ENCODE measurements at places on chromosomes 4 and X.
A peak's percentile ranks its signal among the peaks of the same experiment; 100 is the strongest.

- peak; percentile 51 for DNase-seq
These were observed 113.4 kb downstream of the TBL1X start for GRCh38 chrX:9578083-9578779.

GRCh38 chr4:24968278-24968677 is 55.4 kb upstream of the CCDC149 start:
- no peak for DNase-seq

DNA sequence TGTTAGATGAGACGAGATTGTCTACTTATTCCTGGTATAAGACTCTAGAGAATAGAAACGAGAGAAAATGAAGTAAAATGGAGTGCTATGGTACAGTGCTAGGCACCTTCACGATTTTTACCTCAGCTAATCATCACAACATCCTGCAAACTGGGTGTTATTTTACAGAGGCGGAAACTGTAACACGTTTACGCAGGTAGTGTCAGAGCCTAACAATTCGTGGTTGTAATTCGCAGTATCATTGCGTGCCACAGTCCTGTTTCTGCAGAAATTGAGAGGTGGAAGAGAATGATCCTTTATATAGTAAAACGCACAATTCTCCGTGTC is 383 bp upstream of the TBC1D19 start:
- DNase-seq: no peak

DNA sequence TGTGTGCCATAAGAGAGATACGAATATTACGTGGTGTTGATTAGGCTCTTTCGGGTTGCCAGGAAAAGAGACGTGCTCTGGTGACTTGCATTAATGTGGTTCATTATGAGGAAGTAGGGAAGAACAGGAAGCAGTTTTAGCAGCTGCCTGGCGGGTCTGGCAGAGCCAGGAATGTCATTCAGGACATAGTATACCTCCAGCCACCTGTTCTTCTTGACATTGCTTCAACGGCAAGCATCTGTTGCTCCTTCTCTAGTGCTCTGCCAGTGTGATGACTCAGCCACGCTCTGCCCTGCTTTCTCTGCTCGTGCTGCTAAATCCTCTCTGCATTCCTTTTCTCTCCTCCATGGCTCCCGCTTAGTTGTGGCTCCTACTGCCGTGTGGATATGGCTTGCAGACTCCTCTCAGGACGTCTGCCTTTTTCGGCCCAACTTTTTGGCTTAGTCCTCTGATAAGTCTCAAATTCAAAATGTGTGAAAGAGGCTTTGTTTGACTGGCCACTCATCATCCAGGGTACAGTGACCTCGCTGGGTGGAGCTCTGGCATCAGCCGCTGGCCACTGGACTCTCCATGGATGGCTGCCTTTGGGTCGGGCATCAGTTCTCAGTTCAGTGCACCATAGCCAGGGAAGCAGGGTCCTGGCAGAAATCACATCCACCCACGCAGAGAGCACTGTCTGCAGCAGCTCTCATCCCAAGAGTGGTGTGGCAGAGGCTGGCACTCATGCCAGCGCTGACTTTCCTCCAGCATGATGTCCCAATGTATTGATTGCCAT is 89.3 kb upstream of the KLF3 start:
- DNase-seq: no peak

DNA sequence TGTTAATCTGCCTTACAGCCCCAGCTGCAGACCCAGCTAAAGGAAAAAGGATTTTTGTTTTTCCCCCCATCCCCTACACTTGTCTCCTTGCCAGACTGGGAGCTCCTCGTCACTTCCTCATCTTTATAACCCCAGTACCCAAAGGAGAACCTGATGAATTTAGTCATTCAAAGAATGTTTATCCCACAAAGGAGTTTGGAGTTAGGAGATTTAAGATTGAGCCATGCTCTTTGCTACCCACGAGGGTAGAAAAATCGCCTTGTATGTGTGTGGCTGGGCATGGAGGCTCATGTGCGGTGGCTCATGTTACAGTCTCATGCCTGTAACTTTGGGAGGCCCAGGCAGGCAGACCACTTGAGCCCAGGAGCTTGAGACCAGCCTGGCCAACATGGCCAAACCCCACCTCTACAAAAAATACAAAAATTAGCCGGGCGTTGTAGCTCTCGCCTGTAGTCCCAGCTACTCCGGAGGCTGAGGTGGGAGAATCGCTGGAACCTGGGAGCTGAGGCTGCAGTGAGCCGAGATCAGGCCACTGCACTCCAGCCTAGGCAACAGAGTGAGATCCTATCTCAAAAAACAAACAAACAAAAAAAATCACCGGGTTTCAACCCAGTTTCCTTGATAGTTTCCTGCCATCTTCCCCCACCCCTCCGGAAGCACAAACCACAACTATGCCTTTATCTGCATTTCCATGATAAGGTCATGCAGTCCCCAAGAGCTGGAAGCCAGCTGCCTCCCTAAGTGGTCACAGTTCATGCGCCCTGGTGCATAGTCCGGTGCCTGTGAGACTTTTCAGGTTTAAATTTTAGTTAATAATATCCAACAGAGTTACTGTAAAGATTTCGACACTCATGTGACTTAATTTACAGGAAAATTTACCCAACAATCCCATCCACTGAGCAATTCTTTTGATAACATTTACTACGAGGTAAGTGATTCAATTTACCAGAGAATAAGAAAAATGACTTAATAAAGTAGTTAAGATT is 1.5 kb downstream of the CFAP97 start:
- no peak for DNase-seq

DNA sequence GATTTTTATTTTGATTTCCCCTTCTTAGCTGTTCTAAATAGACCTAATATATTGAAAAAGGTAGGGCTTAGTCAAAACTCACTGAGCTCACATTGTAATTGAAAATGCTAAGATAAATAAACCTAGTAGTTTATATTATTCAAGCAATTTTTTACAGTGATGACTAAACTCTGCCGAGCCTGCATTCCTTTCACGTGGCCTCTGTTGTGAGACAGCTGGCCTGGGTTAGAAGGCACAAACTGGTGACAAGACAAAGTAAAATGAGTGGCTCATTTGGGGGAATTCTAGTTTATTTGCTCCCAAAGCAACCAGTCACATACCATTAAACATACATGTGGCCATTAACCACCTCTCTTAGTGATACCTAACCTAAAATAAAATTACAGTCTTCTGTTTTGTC is 169.4 kb upstream of the TEX13C start:
- DNase-seq: peak; percentile 12

DNA sequence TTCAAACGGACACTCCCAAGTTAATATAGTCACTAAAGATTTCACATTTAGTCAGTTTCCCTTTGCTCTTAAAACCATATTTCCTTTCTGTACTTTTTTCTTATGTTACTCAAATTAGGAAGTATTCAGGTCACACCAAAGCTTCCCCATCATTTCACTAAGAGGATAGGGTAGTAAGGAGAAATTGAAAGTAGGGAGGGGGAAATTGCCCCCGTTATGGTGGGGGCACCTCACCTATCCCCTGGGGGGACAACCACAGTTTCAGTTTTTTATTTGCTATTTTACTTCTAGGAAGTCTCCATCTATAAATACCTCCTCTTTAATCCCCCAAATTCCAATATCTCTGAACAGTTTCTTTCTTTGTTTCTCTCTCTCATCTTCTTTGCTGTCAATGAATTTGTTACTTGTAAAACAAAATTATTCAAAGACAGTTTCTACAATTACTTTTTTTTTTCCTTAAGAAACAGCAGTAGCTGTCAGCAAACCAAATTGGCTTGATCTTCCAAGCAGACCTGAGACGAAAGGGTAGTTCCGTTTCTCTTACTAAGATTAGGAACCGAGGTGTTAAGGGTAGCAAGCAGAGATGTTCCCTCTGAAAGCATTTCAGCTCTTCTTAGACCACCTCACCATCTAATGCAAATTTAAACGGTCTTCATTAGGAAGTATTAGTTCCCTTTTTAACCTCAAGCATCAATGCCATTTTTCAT is 160.2 kb upstream of the KLF3 start:
- no peak for DNase-seq

GRCh38 chr4:38855466-38855865 is 1.2 kb downstream of the TLR6 start:
- DNase-seq: no peak

DNA sequence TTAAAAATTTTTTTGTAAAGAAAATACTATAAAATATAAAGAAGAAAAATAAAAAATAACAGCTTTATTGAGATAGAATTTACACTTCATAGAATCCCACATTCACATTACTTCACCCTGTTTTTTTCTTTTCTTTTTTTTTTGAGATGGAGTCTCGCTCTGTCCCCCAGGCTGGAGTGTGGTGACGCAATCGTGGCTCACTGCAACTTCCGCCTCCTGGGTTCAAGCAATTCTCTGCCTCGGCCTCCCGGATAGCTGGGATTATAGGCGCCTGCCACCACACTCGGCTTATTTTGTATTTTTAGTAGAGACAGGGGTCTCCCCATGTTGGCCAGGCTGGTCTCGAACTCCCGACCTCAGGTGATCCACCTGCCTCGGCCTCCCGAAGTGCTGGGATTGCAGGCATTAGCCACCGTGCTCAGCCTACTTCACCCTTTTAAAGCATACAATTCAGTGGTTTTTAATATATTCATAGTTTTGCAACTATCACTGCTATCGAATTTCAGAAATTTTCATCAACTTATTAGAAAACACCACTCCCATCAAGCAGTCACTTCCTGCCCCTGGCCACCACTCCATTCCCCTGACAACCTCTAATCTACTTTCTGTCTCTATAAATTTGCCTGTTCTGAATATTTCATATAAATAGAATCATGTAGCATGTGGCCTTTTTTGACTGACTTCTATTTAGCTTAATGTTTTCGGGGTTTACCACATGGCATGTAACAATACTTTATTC is 48.7 kb downstream of the TMEM131L start:
- DNase-seq: no peak

DNA sequence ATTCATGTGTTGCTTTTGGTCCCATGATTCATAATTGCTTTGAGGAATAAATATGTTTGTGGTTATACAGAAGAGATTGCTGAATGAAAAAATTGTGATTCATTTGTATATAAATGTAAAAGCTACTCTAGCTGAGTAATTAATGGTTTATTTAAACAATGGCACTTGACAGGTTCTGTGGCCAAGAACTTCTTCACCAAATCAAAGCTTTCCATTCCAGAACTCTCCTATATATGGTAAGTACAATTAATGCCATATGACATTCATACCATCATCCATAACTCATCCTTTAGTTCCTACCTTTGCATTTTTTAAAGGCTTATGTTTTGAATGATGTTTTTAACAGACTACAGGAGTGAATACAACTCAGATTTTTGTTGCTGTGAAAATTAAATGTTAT is 105.8 kb downstream of the REPS2 start:
- no peak for DNase-seq

DNA sequence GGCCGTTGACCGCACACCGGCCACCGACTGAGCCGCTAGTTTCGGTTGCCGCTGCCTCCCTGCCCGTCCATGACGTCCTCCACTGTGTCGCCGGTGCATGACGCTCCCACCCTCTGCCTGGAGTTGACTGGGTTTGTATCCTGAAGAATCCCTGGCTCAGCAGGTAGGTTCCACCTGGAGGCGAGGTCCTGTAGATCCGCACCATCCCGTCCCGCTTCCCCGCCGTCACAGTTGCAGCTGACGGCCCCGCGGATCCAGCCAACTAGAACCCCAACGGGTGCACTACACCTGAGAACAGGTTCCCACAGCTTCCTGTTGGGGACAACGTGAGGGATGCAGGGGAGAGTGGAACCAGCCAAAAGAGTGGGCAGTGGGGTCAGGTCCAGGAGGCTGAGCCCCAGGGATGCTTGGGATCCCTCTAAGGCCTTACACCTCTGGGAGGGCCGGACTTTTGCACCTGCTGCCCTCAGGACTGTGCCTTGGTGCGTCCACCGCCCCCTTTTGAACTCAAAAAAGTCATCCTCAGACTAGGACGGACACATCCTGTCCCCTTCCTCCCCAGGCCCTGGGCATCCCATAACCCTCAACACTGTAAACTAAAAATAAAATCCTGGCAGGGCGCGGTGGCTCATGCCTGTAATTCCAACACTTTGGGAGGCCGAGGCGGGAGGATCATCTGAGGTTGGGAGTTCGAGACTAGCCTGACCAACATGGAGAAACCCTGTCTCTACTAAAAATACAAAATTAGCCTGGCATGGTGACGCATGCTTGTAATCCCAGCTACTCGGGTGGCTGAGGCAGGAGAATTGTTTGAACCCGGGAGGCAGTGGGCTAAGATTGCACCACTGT is 1.1 kb upstream of the SLBP start:
- no peak for DNase-seq

- DNase-seq: no peak
These were observed 223.9 kb downstream of the CAMK2D start for GRCh38 chr4:113537628-113538027.

GRCh38 chr4:41204400-41204978 is 9.9 kb downstream of the APBB2 start:
- DNase-seq: peak; percentile 78

DNA sequence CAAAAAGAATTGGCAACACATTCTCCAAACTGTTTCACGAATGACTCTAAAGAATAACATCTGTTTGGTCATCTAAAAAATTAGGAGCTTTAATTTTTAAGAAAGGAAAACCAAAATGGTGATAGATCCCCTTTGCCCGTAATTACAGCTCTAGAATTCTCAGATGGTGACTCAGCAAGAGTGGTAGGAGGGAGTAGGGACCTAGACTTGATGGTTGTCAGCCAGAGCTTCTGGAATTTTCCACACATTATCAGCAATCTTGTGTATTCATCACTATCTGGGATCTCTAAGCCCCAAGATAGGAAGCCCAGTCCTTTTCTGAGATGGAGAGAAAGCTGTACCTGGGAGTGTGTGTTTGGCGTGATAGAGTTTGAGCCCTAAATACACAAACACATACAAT is 103.9 kb upstream of the RAB40AL start:
- DNase-seq: no peak

DNA sequence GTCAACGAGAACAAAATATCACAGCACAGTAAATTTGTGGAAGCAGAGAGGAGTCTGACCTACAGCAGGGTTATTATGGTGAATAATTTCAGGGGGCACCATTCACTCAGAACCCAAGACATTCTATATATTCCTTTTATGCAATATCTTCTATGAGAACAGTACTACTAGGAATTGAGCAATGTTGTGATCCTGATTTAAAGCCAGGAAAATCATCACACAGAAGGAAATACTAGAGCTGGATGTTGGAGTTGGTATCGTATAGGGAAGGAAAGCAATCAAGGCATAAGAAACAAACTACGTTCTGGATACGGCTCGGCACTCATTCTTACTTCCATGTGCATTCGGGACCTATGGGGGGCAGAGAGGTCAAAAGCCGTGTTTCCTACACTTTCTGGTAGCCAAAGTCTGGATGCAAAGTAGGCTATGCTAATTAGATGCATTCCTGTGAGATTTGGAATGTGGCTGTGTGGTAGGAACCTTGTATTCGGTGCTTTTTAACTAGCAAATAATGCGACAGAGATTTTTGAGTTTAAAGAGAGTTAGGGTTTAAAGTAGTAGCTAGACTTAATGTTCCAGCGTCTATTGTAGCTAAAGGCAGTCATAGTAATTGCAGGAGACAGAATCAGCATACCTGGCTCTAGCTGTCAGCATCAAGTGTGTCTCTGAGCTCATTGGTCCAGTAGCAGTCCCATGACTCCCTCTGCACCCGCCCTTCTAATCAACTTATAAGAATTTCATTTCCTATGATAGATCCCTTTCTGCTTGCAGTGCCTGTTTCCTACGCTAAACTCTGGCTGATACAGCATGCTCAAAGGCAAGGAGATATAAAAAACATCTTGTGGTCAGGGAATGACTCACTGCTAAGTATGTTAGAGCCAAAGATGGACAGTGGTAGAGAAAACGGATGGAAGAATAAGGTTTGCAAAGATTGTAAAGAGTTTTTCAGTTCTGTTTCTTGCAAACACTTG is 43.3 kb upstream of the PDGFC start:
- no peak for DNase-seq

GRCh38 chr4:141132072-141132708 is 1.1 kb downstream of the RNF150 start:
- DNase-seq: peak; percentile 65

GRCh38 chr4:24260133-24260715 is 324.1 kb downstream of the DHX15 start:
- DNase-seq: no peak
